CD4-positive, alpha-beta T cell treated with Interleukin-4 for 4 hours (primary cell): ENCODE measurements at places on chromosomes 16 and 17.

DNA sequence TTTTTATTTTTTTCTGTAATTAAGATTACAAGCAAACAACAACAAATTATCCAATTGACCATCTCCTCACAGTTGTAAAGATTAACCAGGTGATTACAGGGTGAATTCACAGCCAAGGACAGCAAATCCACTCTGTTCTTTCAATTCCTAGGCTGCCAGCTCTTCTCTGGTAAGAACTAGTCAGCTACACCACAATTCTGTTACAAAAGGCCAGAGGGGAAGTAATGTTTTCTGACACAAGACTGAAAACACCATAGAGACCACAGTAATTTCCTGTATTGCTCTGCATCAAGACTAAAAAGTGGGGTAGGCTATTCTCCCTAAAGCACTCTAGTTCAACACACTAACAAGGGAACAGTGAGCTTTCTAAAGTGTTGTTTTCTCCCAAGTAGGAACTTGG is 10.6 kb downstream of the CA10 start:
- DNase-seq = no peak

DNA sequence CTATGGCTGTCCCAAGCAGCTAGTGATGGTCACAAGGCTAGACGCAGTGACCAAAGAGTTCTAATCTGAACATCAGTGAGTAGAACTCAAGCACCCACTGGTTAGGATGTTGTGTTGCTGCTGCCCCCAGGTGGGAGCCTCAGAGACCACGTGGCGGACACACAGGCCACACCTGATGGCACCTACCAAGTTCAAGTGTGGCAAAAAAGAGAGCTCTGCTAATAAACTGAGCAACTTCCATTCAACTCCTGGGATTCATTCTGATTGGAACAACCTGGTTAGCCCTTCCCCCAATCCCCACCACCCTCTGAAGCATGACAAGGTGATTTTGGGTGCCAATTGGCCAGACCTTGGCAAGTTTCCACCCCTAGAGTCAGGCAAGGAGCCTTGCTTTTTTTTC is 3.5 kb upstream of the LCMT1 start:
- peak; percentile 40 for DNase-seq

- no peak for DNase-seq
Observed at GRCh38 chr17:32385121-32385520, 35.2 kb downstream of the ZNF207 start.

GRCh38 chr16:79132701-79133100 is 467.8 kb downstream of the MAF start:
- no peak for DNase-seq

- DNase-seq = no peak
Observed at GRCh38 chr17:80248894-80249710, 11.6 kb upstream of the RNF213 start.

GRCh38 chr17:66762276-66762675 is 72.6 kb upstream of the CACNG5 start:
- no peak for DNase-seq

GRCh38 chr16:3995001-3995400 is 114.5 kb upstream of the CREBBP start:
- no peak for DNase-seq

GRCh38 chr17:1043601-1044251 is 46.8 kb downstream of the TIMM22 start:
- no peak for DNase-seq

- DNase-seq = no peak
Observed at GRCh38 chr17:15220785-15221184, 44.3 kb downstream of the PMP22 start.

DNA sequence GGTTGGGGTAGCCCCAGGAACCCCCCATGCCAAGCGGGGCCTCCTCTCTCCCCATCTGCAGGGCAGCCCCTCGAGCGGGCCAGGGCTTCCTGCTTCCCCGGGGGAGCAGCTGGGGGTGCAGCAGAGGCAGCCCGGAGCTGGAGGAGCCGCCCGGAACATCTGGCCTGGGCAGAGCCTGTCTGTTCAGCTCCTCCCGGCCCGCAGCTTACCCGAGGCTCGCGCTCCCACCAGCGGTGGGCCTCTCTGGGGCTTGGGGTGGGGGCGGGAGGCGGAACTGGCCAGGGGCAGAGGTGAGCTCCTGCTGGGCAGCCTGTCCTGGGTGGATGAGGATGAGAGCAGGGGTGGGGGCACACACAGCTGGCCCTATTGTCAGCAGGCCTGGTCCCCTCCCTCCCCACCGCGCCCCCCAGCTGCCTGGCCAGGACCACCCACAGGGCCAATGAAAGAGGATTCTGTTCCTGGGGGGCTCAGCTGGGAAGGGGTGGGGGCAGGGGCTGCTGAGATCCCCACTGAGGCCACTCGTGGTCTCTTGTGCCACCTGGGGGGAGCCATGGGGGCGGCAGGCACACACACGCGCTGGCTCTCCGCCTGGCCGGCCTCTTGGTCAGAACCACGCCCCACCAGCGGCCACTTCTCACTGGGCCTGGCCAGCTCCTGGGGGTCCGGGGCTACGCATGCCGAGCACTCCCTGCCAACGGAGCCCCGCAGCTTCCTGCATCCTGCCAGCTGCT is 34.7 kb downstream of the BAHCC1 start:
- no peak for DNase-seq

DNA sequence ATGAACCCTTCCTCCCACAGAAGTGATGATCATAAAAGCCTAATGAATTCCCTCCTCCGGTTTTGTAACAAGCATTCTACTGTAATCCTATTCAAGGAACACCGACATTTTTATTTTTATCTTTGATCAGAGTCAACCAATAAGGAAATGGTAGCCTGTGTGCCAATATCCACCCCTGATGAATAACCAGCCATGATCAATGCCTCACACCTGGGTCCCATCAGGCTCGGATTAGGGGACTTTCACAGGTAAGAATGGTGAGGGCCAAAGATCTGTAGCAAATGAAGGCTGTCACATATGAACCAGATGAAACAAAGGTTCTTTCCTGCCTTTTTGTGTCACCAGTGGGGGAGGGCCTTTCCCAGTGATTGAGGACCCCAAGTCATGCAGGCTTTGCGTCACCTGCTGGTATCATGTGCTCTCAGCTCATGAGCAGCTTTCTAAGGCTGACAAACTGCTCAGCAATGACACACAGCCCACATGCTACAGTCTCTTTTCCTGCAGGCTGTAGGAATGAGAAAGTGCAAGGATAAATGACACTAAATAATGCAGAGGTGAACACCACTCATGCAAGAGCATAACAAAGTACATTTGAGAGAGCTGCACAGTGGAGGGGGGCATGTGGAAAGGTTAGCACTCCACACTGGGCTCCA is 34.9 kb downstream of the TOM1L2 start:
- no peak for DNase-seq

DNA sequence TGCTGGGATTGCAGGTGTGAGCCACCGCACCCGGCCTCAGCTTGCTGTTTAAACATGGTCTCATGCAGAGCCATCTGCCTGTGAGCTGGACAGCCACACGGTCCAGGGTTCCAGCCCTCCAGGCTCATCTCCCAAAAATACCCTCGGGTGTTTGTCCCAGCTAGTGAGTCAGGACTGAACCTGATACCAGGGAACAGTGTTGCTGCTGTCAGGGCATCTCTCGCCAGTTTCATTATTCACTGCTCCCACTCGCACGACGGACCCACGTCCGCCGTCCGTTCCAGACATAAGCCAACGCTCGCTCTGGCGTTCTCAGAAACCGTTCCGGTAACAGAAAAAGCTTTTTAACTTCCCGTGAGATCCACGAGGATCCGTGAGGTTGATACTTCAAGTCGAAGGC is 77.6 kb downstream of the NXN start:
- DNase-seq = no peak

DNA sequence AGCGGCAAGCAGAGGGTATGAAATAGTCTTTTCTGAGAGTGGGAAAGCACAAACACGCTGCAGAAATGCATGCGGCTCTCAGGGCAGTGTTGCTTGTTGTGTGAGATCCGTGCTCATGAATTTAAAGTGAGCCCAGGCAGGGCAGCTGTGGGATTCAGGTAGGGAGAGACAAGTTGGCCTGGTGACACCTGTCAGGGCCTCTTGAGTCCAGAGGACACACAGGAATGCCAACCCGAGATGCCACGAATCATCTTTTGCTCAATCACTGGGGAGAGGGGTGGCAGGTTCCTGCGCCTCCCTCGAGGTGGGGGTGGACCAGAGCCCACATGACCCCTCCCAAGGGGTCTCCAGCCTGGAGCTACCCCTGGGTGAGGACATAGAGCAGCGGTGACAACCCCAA is 211.9 kb downstream of the GSG1L start:
- no peak for DNase-seq

DNA sequence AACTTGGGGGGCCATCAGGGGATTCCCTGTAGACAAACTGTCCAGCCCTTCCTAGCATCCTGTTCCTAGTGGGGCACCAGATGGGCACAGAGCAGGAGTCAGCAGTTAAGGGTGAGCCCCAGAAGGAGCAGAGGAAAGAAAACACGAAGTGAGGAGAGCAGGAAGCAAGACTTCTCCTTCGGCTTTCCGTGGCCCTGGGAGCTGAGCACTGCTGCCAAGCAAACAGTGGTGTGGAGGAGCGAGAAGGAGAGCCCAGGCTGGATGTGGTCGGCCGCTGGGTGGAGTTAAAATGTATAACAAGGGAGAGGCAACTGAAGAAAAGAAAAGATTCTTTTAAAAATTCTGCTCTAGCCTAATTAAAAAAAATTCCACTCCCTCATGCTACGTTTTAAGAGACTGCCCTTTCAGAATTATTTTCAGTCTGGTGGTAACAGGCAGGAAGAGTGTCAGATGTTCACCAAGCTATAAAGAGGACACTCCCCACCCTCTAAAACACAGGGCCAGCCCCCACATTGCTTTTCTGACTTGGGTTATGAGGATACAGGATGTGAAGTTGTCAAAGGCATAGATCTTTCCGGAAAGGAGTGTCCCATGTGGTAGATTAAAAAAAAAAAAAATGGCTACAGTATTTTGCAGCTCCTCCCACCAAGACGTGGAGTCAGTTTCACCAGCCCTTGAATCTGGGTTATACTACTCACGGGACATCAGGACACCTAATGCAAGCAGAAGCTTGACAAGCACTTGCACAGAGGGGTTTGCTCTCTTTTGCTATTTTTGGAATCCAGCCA is 74.9 kb upstream of the ZFHX3 start:
- DNase-seq = no peak

- DNase-seq = no peak
Observed at GRCh38 chr16:83626204-83626603, 181.6 kb upstream of the HSBP1 start.

DNA sequence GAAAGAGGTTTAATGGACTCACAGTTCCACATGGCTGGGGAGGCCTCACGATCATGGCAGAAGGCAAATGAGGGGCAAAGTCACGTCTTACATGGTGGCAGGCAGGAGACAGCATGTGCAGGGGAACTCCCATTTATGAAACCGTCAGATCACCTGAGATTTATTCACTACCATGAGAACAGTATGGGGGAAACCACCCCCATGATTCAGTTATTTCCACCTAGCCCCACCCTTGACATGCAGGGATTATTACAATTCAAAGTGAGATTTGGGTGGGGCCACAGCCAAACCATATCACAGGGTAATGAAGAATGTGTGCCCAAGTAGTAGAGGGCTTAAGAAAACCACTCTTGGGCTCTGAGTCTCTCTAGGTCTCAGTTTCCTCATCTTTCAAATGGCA is 85.1 kb downstream of the PRKCB start:
- no peak for DNase-seq

- no peak for DNase-seq
Observed at GRCh38 chr16:4046221-4046620, 70.0 kb downstream of the ADCY9 start.
